ENCODE measurements at places on chromosomes 6 and 20. TPM values are rescaled to one million over a fixed set of nuclear protein-coding genes. Genes with fewer than 3 reads are reported as not detected.

The RAD21L1 gene
- total RNA-seq: not detected

The RAB23 gene
- total RNA-seq: 21.0 TPM

The OSBPL2 gene
- total RNA-seq: 46.7 TPM

The RNF144B gene
- total RNA-seq: 1.4 TPM

The MDFI gene
- 52.7 TPM for total RNA-seq

The CFB gene
- total RNA-seq: not detected

The HNF4A gene
- total RNA-seq: 58.0 TPM

The ENPP3 gene
- total RNA-seq: not detected

The CCM2L gene
- total RNA-seq: 7.8 TPM

The KCNK5 gene
- 29.8 TPM for total RNA-seq

The TUBB2B gene
- total RNA-seq: 324 TPM

The ACSS1 gene
- 0.23 TPM for total RNA-seq

The SOBP gene
- total RNA-seq: 1.4 TPM

The MLN gene
- total RNA-seq: not detected

- no peak for DNase-seq
Observed at GRCh38 chr6:108454356-108454755, 106.4 kb upstream of the FOXO3 start.

- peak; percentile 83 for DNase-seq
Observed at GRCh38 chr6:162442687-162443086, 284.9 kb downstream of the PRKN start.

GRCh38 chr6:89133981-89134380 lies 11.9 kb upstream of the PM20D2 start:
- peak; percentile 57 for DNase-seq

DNA sequence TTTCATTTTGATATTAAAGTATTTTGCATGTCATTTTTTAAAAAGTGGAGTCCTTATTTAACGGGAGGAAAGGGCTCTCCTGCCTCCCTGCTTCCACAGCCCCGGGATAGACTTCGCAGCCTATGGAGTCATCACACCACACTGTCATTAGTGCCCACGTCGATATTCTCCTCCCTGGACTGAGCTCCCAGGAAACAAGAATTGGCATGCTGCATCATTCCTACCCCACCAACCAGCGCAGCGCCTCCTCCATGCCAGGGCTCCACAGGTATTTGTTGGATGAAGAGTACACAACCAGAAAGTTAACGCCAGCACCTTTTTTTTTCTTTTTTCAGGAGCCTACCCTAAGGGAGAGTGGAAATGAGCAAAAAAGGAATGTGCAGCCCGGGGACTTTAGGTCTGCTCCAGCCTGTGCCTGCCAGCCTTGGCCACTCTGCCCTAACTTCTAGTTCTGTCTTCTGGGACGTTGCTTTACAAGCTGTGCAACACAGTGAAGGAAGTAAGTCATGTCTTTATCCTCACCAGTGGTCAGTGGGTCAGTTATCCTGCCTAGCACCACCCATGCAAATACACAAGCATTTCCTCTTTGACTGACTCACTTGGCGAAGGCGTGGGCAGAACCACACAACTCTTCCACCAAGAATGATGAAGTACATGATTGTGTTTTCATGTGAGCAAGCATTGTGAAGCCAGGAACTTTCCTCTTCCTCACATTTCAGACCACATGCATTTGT lies 180.7 kb upstream of the UST start:
- DNase-seq: no peak

- DNase-seq: no peak
Observed at GRCh38 chr20:46584508-46584907, 34.1 kb upstream of the OCSTAMP start.

DNA sequence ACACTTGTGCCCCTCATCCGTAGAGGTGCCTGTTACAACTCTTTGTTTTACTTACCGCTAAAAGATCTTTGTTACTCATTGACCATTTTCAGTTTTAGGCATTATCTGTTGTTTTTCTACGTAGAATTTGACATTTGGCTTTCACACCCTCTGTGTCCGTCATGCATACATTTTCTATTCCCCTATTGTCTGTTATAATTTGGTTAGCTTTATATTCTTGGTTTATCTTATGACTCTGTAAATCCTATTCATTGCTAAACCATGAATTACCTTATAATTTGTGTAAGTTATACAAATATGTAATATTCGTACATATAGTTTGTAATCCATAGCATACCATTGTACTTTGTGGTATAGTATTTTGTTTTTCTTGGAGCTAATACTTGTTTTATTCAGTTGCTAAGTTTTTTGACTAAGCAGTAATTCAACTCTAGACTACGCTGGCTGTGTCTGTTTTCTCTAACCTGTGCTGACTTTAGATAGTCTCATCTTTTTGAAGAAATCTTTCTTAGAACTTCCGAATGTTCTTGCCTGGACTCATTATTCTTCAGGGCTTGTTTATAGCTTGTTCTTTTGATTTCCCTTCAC lies 21.8 kb downstream of the CDC5L start:
- no peak for DNase-seq

GRCh38 chr6:47310131-47310480 lies 401 bp upstream of the TNFRSF21 start:
- DNase-seq: no peak

- DNase-seq: no peak
Observed at GRCh38 chr20:45783656-45784294, 7.9 kb downstream of the WFDC3 start.

DNA sequence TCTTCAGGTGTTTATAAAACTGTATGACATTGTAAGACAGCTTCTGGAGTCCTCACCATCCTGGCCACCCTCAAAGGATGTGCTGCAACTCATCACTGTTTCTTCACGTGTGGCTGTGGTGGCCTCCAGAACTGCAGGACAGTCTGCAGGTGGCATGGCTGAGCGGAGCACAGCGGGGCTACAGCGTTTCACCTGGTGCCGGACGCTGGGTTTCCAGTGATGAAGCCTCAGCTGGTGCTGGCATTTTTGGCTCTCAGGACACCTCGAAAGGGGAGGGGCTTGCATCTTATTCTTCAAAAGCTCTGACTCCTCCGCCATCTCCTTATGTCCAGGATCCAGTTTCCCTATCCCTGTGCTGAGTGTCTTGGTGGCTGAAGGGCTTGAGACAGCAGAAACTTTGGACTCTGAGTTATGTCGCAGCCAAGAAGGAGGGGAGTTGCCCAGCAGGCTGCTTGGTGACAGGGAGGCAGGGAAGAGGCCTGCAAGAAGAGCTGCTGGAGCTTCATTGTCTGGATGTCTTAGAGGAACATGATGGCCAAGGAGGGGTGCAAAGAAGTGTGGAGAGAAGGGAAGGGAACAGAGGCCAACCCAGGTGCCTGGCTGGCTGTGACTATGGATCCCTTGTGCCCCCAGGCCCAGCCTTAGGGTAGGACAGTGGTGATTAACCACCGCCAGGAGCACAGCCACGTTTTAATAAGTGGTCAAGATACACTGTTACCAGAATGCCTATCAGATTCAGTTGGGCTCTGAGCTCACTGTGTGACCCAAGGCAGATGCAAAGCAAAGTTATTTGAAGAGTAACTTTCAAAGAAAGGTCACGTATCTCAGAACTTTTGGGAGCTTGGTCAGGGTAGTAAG lies 58.7 kb downstream of the GTF2H5 start:
- peak; percentile 44 for DNase-seq

GRCh38 chr6:48150701-48151100 lies 39.7 kb upstream of the PTCHD4 start:
- DNase-seq: no peak

DNA sequence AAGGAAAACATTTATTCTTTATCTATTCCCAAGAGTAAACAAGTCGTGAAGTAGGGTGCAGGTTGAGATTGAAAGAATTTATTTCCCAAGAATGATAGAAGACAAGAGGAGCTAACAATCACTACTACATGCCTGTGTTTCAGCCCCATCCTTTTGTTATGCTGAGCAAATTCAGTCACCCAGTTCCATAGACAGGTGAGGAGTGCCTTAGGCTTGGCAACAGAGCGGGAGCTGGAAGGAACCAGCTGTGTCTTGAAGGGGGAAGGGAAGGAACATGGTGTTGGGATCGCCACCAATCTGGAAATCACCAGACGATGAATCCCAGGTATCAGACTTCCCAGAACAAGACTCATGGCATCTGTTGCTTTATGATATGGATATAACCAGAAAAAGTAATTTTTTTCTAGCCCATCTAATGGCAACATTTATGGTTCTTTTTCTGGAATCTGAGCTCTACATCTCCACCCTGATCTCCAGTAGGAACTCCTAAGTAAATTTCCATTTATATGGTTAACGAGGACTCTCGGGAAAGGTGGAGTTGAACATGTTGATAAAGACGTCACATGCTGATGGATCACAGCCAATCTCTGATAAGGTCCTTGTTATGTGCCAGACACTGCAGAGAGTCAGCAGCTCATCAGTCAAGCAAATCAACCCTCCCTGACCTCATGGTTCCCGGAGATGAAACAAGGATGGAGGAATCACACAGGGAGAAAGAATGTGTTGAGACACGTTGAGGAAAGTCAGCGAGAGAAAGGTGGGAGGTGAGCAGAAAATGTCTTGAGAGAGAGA lies 344.9 kb downstream of the SMOC2 start:
- DNase-seq: no peak

DNA sequence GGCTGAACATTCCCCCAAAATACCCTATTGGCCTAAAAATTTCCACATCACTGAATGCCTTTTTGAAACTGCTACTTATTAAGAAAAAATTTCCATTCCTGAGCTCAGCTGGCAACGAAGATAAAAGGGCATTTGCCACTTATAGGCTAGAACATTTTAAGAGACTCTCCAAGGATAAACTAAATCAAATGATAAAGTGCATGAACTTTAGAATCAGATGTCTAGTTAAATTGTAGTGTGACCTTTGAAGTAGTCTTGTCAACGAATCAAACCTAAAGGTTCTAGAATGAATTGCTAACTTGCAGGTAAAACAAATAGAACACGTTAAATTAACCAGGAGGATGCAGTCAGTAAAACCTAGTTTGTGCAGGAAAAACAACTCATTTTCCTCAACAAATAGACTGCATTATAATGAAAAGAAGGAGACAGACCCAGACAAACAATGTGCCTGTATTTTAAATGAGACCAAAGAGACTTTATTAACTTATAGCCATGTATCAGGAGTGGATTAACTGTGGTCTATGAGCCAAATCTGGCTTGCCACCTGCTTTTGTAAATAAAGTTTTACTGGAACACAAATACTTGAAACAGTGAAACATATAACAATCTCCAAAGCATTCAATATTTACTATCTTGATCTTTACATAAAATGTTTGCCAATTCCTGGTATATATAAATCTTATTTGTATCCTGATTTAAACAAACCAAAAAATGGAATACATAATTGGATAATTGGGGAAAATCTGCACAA lies 184.4 kb downstream of the MEI4 start:
- no peak for DNase-seq

GRCh38 chr6:99016355-99016754 lies 68.6 kb upstream of the FBXL4 start:
- DNase-seq: no peak

DNA sequence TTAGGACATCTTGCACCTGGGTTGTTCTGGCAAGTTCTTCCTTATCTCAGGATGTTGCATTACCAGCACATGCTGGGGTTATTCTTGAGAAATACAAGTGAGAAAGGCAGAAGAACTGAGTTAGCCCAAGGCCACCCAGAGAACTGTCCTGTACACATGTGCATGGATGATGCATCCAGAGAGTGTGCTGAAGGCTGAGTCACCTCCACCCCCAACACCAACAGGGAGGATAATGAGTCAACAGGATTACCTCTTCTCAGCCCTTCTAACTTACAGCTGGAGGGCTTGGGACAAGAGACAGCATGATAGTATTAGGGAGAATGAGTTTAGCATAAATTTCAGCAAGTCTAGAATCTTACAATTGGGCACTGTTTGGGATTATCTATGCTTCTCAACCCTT lies 8.5 kb downstream of the SCGN start:
- DNase-seq: no peak

DNA sequence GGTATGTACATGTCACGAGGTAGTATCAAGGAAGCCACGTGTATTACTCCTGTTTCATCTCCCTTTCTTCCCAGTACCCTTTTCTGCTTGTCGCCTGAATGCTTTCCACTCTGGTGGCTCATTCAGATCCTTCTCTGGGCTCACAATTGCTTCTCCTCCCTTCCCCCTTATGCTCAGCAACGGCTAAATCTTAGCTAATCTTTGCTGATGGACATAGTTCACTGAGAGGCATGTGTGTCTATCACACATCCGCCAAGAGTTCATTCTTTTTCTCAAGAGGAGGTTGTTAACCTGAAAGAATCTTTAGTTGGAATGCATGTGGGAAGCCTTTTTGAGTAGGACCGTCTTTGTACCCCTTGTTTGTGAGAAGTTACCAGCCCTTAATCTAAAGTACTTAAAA lies 25.8 kb upstream of the MROH8 start:
- DNase-seq: no peak

DNA sequence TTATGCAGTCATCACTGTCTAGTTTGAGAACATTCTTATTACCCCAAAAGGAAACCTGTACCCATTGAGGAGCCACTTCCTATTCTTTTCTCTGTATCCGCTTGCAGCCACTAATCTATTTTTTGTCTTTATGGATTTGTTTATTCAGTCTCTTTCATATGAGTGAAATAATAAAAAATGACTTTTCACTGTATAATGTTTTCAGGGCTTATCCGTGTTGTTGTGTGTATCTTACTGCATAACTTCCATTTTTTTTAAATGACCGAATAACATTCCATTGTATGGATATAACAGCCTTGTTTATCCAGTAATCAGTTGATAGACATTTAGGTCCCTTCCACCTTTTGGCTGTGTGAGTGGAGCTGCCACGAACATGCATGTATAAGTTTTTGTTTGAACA lies 86.6 kb downstream of the ZFAND3 start:
- DNase-seq: no peak

DNA sequence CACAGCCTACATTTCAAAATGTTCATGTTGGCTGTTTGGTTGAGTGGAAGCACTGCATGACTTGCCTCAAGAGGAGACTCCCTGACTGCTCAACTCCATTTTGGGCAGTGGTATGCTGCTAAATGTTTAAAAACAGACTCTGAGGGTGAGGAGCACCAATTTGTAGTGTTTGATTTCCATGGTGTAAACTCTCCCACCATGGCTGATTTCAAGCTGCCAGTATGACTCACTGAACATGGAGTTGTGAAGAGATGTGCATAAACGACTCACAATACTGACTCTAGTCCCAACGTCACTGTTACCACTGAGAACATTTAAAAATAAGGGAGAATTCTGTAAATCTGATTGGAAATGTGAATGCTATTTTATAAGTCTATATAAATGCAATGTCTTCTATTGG lies 70.4 kb downstream of the BACH2 start:
- DNase-seq: no peak

- no peak for DNase-seq
Observed at GRCh38 chr6:111417181-111417585, 65.8 kb downstream of the REV3L start.

- DNase-seq: no peak
Observed at GRCh38 chr6:26250698-26251044, 114.3 kb upstream of the BTN3A2 start.
